Right lobe of liver (tissue), 6 donors: ENCODE measurements at places on chromosomes 1 and 21.

DNA sequence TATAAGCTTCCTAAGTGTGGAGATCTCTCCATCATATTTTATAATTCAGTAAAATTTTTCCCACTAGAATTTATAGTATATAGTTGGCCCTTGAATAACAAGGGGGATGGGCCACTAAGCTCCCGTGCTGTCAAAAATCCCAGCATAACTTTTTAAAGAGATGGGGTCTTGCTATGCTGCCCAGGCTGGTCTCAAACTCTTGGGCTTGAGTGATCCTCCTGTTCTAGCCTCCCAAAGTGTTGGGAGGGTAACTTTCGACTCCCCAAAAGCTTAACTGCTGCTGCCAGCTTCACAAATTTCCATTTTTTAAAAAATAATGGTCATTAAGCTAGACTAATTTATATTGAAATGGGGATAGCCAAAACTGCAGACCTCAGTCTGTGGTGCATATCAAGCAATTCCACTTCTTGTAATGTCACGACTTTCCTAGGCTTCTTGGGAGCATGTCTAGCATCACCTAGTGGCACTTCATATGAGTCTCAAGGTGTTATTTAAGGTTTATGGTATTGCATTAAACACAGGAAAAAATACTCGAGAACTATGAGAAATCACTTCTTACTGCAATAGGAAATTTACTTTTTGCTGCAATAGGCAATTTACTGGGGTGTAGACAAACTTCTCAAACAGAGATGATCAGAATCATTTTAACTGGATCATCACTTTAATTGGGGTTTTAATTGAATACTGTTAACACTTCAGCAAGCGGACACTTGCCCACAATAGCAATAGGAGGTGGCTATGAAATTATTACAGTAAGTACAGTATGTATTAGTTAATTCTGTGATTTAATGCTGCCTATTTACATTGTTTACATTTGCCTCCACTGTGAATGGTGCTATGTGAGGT lies 19.3 kb upstream of the ACTA1 start:
- no peak for DNase-seq

DNA sequence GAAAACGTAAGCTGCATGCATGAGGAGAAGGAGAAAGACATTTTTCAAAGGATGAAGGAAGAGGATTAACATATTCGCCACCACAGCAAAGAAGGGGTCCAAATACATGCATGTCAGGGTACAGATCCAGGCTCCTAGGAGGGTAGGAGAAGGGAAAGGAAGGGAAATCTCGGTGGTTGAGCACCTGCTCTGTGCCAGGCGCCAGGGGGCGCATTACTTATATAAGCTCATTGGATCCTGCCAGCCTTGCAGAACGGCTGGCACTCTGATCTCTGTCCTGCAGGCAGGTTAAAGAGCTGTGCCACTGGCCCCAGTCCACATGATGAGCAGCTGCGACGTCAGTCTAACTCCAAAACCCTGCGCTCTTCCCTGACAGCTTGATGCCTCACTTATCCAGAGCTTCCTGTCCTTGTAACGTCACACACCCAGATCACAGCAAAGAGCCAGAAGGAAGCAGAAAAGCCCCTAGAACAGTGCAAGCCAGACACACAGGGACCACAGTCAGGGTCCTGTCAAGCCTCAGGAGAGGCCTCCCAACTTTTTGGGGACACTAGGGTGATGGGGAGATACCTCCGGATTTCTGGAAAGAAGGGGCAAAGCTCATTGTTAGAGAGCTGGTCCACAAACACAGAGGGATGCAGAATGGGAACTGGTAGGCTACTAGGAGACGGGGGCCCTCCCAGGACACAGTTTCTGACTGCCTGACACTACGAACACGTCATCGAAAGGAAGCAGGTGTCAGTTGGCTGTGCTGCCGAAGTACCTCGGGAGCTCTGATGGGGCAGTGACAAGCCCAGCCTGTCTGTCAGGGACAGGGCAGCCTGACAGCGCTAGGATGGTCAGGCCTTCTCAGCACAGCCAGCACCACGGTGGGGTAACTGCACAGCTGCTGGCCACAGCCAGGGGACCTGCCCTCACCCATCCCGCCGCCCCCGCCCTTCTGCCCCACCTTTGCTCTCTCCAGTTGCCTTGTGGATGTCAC lies 99.1 kb downstream of the BEND5 start:
- DNase-seq = peak; percentile 93

GRCh38 chr1:226009650-226010044 lies 10.5 kb upstream of the SDE2 start:
- no peak for DNase-seq

- DNase-seq = peak; percentile 85
Measured at GRCh38 chr21:42039470-42039901, 29.3 kb upstream of the ZBTB21 start.

- DNase-seq = no peak
Measured at GRCh38 chr1:89953131-89953626, 41.7 kb upstream of the ZNF326 start.
